ENCODE measurements at places on chromosomes 13 and 19.

- no peak for DNase-seq
Observed at GRCh38 chr13:77213644-77214043, 113.2 kb downstream of the MYCBP2 start.

DNA sequence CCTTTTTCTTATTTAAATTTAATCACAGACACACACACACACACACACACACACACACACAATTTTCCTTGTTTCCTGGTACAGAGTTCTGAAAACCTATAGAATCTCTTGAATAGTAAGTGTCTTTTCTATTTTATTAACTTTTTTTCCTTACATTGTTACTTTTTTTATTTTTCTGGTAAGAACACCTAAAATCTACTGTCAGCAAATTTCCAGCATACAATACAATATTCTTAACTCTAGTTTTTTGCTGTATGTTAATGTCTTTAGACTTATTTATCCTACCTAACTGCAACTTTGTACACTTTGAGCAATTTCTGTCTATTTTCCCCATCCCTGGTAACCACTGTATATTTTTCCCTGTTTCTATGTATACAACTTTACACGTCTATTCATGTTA, 1179.8 kb downstream of the SLITRK1 start:
- DNase-seq, result no peak

GRCh38 chr19:14940266-14940665, 1.0 kb upstream of the OR7C2 start:
- DNase-seq, result no peak

DNA sequence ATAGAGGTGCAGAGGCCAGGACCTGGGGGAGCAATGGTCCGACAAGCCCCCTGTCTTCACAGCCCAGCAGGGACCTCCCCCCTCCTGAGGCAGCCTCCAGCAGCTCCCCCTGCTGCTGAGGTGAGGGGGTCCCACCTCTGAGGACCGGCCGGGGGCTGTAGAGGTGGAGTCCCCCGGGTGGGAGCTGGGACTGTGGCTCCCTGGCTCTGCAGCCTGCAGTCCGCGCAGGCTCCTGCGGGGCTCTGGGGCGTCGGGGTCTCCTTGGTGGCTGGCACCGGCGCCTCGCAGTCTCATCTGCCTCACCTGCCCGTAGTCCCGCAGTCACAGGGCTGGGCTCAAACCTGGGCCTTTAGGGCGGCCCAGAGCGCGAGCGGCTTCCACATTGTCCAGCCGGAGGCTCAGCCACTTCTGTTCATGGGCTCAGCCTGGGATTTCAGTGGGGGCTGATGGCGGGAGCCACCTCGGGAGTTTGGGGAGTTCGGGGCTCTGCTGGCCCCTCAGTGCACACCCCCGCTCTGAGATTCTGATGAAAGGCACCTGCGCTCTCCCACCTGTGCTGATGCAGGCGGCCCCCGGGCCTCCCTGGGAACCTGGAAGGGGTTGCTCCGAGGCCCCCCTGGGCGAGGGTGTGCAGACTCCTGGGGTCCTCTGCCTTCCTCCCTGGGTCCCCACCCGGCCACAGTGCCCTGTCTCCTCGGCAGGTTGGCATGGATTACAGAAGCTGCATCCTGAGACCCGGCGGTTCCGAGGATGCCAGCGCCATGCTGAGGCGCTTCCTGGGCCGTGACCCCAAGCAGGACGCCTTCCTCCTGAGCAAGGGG, 7.0 kb upstream of the ZNF554 start:
- DNase-seq, result no peak

GRCh38 chr19:30711296-30711695, 339.1 kb downstream of the ZNF536 start:
- no peak for DNase-seq
